ENCODE measurements at places on chromosomes 11 and 22.

- no peak for DNase-seq
These were observed 12.1 kb upstream of the XBP1 start for GRCh38 chr22:28812516-28812915.

DNA sequence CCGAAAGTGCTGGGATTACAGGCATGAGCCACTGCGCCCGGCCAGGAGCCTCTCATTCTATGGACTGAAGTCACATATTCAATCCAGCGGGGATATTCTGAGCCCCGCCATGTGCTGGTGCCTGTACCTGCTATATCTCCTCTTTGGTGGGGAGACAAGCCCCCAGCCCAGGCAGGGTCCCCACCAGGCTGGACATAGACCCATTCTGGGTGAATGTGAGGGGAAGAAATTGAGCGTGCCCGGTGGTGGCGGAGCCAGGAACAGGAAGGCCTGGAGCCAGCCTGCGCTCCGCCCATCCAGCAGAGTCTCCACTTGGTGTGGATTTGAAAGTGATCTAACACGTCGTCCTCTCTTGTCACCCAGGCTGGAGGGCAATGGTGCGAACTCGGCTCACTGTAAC is 38.0 kb upstream of the CSNK1E start:
- no peak for DNase-seq

GRCh38 chr22:42902875-42903510 is 45.9 kb upstream of the ARFGAP3 start:
- DNase-seq, result peak; percentile 15

DNA sequence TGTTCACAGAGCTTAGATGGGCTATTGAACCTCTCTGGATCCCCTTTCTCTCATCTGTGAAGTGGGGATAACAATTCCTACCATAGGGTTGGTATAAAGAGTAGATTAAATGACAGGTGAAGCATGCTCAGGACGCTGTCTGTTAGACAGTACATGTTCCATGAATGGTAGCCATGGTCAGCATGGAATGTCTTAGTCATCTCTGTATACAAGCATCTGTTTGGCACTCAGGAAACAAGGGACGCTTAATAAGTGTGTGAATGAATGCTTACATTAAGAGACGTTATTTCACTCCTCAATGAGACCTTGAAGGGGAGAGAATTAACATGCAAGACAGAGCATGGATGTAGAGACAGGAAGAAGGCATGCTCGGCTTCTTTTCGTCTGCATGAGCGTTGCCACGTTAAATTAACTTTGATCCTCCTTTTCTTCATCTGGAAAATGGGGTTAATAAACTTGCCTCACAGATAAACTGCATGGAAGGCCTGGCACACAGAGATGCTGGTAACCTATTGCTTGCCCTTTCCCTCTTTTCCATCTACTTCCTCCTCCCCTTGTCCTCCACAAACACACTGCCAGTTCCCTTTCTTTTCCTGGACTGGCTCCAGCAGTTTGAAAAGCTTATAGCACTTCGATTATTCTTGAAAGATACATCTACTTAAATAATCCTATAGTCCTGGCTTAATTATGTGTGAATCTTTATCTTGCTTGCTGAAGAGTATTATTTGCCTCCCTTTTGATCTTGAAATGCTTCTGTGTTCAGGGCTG is 267.2 kb upstream of the MTNR1B start:
- peak; percentile 26 for DNase-seq

GRCh38 chr11:9092853-9093778 is 1.7 kb upstream of the SCUBE2 start:
- DNase-seq, result peak; percentile 11

GRCh38 chr11:114180301-114181055 is 115.7 kb upstream of the NNMT start:
- DNase-seq, result peak; percentile 48

DNA sequence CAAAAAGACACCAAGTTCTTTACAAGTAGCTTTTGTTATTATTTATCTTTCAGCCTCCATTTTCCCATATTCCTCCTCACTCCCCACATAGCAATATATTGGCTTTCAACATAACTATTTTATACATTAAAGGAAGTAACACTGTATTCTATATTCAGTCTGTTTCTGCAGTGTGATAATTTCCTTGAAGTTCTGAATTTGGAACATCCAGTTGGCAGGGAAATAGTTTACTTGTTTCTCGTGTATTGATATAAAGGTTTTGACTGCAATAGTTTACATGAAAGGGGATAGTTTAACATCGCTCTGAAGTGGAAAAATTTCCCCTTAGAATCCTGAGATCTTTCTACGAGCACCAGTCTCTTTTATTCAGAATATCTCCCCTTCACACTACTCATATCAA is 341.5 kb upstream of the ANO3 start:
- no peak for DNase-seq

GRCh38 chr11:90134478-90135003 is at the start of gene NAALAD2:
Gene NAALAD2, plus strand, starts transcription at chr11:90134663. Its CDS starts 96 bp downstream, at chr11:90134759.
- DNase-seq, result peak; percentile 37

GRCh38 chr11:118229274-118229847 is 4.5 kb upstream of the JAML start:
- no peak for DNase-seq

All from fibroblast of mammary gland (primary cell).